ENCODE measurements at places on chromosomes 7 and 10.

- DNase-seq = no peak
Measured at GRCh38 chr7:44664780-44665461, 58.5 kb downstream of the OGDH start.

DNA sequence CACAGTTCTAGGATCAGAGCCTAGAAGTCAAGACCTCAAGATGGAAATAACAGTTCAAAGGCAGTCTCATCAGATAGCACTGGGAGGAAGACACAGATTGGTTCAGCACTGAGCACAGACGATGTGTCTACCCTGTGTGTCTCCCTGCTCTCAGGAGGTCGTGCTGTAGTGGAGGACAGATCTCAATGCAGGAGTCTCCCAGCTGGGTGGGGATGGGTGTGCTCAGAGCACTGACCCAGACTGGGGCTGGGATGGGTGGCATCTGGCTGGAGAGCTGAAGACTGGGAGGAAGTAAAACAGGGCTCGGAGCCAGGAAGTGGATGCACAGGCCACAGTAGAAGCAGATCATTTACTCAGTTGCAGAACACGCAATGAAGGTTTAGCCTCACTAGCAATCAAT, 69.5 kb upstream of the GDF10 start:
- peak; percentile 35 for DNase-seq

- DNase-seq = no peak
Measured at GRCh38 chr10:49605939-49606509, 4.1 kb upstream of the SLC18A3 start.

DNA sequence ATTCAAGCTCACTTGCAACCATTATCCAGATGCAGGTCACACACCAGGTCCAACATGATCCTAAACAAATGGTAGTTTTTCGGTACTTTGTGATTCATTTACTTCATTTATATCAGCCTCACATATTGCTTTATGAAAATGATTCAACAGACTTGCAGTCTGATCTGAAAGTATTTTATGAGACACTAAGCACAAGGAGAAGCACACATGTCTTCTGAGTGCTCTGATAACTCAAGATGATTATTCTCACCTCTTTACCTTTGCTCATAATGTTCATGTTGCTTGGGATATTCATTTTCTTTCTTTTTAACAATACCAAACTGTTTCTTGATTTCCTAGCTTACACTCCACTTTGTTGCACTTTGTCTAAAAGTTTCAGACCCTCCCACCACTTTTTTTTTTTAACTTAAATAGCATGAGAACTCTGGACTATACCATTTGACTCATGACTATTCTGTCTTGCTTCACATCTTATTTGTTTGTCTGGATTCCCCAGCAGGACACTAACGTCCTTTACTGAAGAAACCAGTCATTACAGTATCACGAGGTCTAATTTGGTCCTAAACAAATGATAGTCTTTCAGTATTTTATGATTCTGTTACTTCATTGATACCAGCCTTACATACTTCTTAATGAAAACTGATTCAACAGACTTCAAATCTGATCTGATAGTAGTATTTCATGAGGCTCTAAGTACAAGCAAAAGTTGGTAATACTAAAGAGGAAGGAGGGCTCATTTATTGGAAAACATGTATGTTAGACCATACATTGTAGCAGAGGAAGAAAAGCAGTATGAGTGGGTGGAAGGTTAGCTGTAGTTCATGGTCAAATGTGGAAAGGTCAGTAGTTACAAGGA, 171.8 kb upstream of the AHR start:
- peak; percentile 67 for DNase-seq

DNA sequence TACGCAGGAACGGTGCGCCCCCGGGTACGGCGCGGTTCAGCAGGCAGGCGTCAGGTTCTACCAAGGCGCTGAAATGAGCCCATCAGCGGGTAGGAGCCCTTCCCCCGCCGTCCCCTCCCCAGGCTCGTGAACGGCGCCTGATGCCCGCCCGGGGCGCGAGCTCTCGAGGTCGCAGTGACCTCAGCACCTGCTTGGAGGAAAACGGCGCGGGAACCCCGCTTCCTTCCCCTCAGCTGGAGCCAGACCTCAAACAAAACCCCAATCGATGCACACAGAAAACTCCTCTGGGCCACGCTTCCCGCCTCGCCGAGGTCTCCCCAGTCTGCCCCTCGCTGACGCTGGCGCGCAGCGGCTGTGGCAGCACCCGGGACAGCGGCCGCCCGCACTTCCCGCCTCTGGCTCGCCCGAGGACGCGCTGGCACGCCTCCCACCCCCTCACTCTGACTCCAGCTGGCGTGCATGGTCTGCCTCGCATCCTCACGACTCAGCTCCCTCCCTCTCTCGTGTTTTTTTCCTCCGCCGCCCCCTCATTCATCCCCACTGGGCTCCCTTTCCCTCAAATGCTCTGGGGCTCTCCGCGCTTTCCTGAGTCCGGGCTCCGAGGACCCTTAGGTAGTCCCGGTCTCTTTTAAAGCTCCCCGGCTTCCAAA, 514 bp upstream of the GAD2 start:
- DNase-seq = peak; percentile 31

DNA sequence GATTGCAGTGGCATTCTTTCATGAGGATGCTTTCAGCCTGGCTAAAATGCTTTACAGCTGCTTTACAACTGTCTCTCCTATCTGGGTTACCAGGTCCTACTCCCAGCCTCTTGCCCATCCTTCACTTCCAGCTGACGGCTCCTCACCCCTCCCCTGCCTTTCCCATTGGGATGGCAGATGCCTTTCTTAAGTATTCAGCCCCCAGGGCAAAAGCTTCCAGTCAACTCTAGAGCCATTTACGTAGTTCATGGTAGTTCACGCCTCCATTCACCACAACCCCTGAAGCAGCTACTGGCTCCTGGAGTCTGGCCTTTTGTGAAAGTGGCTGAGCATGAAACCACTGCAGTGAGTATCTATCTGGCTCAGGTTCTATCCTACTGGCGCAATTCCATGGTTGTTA, 17.2 kb upstream of the BMPER start:
- no peak for DNase-seq

DNA sequence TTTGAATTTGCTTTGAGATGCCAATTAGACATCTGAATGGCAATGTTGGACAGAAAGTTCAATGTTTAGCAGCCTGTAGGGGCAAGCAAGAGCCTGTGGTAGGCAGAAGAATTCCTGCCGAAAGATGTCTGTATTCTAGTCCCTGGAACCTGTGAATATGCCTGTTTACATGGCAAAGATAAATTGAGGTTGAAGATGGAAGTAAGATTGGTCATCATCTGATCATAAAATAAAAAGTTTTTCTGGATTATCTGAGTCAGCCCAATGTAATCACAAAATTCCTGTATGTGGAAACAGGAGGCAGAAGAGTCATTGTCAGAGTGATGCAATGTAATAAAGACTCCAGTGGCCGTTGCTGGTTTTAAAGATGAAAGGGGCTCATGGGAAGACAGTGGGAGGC, 430.5 kb downstream of the MDFIC start:
- peak; percentile 53 for DNase-seq

GRCh38 chr10:12981570-12981969, 19.9 kb downstream of the CCDC3 start:
- DNase-seq = peak; percentile 3

GRCh38 chr10:93063144-93063976, 2.8 kb downstream of the CYP26C1 start:
- DNase-seq = no peak

DNA sequence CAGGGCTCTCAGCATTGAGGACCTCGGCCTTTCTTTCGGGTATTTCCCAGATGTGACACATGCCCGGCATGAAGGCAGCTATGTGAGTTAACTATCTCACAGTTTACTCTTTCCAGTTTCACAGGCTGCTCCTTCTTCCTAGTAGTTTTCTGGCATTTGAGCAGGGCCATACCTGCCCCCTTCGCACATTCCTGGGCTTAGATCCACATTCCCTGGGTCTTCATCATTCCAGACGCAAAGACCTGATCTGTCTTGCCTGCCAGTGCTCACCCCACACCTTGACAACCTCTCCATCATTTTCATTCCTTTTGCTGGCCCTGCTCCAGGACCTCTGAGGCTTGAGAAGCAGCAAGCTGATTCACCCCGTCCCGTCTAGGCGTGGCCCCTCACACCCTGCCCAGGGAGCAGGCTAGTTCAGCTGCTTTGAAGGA, 227.5 kb downstream of the WDR11 start:
- no peak for DNase-seq

DNA sequence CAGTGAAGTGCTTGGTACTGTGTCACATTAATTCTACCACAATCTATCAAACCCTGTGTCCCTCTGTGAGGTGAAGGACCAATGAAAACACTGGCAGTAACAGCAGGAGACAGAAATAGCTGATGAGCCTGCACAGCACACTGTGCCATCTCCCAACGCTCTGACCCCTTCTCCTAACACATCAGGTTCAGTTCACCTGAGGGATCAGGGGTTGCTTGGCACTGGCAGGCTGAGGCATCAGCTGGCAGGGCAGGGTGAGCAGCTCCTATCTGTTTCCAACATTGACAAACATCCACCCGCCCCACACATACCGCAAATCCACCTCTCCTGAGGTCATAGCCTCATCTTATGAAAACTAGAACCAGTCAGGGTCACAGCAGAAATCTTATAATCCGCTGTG, 120.9 kb downstream of the ICA1 start:
- DNase-seq = no peak
